ENCODE measurements at places on chromosomes 3 and 15.

DNA sequence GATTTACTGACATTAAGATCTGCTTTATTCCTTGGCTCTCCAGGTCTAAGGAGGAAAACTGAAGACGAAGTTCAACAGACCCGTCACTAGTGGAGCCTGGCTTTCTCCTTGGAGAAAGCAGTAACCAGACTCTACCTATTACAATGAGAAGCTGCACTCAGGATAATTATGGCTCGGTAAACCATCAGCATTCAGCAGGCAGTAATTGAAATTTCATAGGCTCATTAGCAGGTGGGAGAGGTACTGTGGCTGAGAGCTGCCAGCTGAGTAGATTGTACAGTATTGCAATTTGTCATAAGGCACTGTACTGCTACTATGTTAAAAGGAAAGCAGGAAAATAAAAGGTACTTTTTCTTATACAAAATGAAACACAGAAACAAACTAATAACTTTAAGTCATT, 51.2 kb downstream of the CHAC1 start:
- no peak for DNase-seq

DNA sequence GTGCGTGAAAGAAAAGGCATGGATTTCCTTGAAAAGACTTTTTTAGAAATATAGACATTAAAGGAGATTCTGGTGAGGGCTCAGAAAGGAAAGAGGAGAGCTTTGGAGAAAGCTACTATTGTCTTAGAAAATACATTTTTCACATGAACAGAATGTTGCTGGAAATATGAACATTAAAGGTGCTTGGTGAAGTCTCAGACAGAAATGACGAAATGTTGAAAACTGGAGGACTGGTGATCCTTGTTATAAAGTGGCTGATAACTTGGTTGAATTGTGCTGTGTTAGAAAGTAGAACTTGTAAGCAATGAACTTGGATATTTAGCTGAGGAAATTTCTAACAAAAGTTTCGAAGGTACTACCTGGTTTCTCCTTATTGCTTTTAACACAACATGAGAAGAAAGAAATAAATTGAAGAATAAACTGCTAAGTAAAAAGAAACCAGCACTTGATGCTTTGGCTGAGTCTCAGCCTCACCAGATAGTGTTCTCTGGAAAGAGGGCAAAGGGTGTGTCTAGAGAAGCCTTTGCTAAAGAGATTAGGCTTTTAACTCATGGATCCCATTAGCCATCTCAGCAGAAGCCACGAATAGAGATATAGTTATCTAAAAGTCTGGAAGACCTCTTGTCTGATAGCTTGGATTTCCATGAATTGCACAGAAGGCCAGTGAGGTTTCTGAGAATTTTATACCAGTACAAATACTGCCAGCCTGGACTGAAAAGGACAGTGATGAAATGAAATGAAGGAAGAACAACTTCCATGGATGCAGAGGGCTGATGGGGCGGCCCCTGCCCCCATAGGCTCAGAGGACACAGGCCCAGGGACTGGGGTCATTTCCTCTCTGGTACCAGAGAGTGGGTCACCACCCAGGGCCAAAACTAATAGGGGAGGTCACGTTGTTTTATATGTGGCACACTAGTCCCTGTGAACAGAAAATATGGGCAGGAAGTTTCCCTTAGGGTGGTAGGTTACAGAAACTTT, 91.5 kb downstream of the RPL22L1 start:
- DNase-seq = no peak

DNA sequence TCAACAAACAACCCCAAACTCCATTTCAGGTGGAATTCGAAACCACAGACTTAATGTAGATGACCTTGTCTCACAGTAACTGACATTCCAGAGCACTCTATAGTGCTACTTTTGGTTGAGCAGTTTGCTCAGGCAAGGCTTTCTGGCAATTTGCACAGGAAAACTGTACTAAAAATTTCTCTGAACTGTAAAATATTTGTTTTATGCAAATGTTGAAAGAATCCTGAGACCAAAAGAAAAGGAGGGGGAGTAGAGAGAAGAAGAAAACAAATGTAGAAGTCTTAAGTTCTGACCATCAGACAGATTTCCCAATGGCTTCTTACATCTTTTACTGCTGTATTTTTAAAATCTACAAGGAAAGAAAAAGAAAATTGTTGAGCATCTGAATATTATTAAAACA, 53.5 kb downstream of the DTWD1 start:
- no peak for DNase-seq

GRCh38 chr3:172447611-172448579, at the start of gene GHSR:
Gene GHSR (minus strand): TSS chr3:172448456. CDS start chr3:172448413, 43 bp downstream.
- DNase-seq = no peak
